ENCODE measurements at places on chromosomes 11 and 22.

DNA sequence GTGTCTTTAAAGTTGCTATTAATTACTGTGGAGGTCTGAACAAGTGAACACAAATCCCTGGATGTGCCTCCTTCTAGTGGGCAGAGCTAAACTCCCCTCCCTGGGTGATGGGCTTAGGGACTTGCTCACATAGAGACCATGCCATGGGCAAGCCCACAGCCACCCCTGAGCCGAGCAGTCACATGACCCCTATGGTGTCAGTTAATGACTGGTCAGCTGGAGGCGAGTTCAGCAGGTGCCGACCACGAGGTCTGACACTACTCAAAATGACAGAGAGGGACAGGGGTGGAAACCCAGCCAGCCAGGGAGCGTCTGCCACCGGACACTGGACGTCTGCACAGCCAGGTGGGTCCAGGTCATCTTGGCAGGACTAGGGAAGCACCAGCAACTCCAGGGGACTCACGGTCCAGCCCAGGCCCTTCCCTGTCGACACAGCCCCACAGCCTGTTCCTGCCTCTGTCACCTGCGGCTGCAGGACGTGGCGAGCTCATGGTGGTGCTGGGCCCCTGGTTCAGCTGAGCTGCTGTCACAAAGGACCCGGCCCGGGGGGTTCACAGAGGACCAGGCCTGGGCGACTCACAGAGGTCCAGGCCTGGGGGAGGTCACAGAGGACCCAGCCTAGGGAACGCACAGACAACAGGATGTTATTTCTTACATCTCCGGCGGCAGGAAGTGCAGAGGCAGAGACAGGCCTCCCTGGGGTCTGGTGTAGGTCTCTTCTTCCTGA, 135.0 kb downstream of the BRD1 start:
- no peak for DNase-seq

- no peak for DNase-seq
These were observed 18.8 kb downstream of the SC5D start for GRCh38 chr11:121311373-121311772.

GRCh38 chr11:93929407-93929806, 79.0 kb upstream of the VSTM5 start:
- no peak for DNase-seq

DNA sequence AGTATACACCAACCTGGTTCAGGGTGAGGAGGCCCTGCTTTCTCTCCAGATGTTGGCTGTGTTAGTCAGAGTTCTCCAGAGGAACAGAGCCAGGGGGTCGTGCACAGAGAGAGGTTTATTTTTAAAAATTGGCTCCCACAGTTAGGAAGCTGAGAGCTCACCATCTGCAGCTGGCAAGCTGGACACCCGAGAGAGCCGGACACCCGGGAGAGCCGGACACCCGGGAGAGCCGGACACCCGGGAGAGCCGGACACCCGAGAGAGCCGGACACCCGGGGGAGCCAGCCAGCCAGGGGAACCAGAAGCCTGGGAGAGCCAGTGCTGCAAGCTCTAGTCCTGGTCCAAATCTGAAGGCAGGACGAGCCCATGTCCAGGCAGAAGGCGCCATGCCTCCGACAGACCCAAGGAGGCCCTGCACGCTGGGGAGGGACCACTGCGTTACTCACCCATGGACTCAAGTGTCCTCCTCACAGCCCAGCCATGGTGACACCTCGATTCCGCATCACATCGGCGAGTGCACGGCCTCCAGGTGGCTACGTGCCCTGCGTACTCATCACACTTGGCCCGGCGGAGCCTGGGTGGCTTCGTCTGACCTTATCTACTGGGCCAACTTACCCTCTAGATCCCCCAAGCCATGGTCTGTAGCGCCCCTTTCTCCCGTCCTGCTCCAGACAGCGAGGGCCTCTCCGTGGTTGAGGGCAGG, 99.0 kb downstream of the BRD1 start:
- no peak for DNase-seq

GRCh38 chr11:65135633-65136145, 1.4 kb upstream of the SYVN1 start:
- DNase-seq, result no peak

DNA sequence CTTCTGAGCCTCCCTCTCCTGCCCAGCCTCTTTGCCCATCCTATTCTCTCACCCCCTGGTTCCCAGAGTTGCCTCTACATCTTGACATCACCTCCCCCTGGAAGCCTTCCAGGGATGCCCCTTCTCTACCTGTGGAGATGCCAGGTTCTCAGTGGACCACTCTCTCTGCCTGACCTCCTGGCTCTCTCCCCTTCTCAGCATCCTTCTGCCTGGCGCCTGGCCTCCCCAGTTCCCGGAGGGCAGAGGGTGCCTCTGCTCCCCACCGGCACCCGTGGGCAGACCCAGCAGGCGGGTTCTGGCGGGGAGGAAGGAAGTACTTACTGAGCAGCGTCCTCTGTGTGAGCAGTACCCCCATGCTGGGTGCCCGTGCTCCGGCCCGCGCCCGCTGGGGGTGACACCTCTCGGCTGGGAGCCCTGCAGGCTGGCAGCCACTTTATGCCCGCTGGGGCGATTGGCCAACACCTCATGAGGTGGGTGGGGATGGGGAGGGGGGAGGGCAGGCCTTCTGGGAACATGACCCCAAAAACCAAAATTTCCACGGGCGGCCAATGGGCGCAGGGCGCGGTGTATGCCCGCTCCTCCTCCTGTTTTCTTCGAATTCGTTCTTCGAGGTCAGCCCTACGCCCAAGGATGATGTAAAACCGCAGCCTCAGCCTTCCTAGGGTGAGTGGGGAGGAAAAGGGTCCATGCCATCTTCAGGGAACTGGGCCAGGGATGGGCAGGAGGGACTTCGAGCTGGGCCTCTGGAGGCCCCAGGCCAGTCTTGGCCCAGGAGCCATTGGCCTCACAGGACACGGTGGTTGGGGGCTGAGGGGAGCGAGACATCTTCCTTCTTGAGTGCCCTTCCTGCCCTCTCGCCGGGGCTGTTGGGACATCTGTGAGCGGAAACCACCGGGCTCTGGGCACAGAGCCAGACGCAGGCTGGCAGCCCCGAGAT, at the start of gene OSM:
Gene OSM (minus strand): TSS at position 407 of the 937 bp plus-strand sequence. CDS start 52 bp downstream, at position 355.
- no peak for DNase-seq

GRCh38 chr11:69704508-69705253, 859 bp upstream of the FGF19 start:
- DNase-seq, result peak; percentile 64
